AG08396 (cell line): ENCODE measurements at places on chromosomes 3 and 15.

DNA sequence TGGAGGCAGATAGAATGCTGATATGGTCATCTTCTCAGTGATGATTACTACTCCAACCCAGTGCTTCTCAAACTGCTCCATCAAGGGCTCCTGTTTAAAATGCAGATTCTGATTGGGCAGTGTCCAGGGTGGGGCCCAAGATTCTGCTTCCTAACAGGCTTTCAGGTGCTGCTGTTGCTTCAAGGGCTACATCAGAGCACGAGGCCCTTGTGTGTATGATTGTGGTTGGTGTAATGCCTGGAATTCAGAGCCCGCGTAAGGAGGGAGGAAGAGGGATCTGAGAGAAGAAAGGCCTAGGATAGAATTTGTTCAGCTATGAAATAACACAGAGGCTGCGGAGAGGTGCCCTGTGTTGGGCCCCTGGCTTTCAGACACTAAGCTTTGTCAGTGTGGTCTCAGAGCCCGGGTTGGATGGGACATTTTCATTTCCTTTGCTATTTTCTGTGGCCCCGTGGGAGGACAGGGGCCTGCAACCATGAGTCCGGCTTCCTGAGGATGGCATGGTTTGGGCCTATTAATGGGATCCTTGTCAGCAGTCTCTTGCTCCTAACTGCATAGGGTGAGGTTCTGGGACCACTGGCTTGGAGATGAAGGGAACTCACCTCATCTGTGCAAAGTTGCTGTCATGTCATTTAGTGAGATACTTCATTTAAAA is 53.0 kb downstream of the ATP1B3 start:
- DNase-seq, result no peak

- no peak for DNase-seq
Observed at GRCh38 chr3:197350446-197350845, 52.0 kb upstream of the DLG1 start.

GRCh38 chr3:109050591-109051167 is 67.3 kb downstream of the MORC1 start:
- peak; percentile 8 for DNase-seq

DNA sequence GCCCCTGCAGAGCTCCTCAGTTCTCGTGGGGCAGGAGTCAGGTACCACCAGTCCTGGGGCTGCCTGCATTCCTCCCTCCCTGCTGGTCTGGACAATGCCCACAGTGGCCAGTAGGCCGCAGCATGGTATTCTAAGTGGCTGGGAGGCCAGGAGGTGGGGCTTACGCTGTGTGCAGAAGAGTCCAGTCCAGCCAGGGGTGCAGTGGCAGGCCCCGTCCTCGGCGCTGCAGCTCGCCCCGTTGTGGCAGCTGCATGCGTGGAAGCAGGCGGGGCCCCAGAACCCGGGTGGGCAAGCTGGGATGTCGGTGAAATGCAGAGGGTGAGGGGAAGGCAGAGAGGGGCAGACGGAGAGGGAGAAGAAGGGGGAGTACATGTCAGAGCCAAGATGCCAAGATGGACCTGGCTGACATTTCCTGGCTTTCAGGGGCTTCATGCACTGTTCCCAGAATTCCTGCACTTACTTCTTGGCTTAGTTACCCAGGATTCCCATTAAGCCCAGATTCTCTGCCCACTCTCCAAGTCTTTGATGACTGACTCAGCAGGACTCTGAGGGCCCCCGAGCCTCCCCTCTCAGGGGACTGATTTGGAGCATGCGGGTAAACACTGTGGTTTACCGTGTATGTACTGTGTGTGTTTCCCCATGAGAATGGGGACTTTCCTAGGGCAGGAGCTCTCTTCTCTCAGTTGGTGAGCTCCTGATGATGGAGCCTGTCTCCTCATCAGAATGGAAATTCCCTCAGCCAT is 47.5 kb downstream of the RAB11A start:
- DNase-seq, result peak; percentile 85

DNA sequence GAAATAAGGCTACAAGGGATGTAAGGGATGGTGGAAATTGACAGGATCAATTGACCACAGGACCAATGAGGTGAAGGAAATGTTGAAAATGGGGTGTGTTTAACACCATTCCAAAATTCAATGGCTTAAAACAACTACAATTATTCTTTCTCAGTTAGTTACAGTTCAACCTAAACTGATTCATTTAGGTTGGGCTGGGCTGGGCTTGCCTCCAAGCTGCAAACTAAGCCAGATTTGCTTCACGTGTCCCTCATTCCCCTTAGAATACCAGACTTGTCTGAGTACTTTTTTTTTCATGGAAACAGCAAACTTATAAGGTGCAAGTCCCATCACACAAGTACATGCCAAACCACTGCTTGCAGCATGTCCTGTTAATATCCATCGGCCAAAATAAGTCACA is 280.1 kb downstream of the NEK10 start:
- no peak for DNase-seq

GRCh38 chr15:98896002-98896721 is 111.4 kb downstream of the PGPEP1L start:
- peak; percentile 56 for DNase-seq
